ENCODE measurements at places on chromosomes 16 and 17.
A peak's percentile ranks its signal among the peaks of the same experiment; 100 is the strongest.

- DNase-seq: no peak
These were observed 13.2 kb upstream of the NAGPA start for GRCh38 chr16:5046914-5047313.

- no peak for DNase-seq
These were observed 126.7 kb downstream of the PITPNC1 start for GRCh38 chr17:67503739-67504138.

- no peak for DNase-seq
These were observed 2.9 kb downstream of the ABI3 start for GRCh38 chr17:49213399-49213798.

DNA sequence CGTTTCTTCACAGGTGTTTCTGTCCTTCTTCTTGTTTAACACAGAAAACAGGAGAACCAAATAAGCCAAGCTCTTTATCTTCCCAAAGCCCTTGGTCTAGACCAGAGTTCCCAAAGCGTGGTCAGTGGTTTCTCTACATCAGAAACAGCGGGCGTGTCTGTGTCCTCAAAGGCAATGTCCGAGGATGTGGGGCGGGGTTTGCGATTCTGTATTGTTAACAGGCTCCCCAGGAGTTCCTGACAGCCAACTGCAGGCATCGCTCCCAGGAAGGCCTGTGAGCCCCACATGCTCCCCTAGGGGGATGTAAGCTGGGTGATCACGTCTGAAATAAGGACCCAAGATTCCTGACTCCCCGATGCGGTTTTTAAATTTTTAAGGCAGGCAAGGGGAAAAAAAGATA is 28.4 kb upstream of the SLC25A19 start:
- no peak for DNase-seq

GRCh38 chr16:21952040-21952792 is 945 bp upstream of the UQCRC2 start:
- DNase-seq: peak; percentile 48

- DNase-seq: no peak
These were observed 5.2 kb downstream of the TMUB2 start for GRCh38 chr17:44191941-44192496.

DNA sequence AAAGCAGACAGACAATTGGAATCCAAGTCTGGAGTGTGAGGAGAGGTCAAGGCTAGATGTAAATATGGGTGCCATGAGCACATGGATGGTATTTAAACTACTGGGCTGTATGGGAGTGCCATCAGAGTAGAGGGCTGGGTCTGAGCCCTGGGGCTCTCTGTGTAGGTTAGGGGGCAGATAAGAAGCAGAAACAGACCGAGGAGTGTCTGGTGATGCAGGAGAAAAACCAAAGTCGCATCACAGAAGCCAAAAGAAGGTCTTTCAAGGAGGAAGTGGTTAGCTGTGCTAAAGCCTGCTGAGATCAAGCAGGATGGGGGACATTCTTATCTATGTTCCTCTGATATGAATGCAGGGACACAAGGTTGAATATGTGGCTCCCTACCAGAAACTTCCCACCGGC is 1.9 kb downstream of the TSEN54 start:
- no peak for DNase-seq

DNA sequence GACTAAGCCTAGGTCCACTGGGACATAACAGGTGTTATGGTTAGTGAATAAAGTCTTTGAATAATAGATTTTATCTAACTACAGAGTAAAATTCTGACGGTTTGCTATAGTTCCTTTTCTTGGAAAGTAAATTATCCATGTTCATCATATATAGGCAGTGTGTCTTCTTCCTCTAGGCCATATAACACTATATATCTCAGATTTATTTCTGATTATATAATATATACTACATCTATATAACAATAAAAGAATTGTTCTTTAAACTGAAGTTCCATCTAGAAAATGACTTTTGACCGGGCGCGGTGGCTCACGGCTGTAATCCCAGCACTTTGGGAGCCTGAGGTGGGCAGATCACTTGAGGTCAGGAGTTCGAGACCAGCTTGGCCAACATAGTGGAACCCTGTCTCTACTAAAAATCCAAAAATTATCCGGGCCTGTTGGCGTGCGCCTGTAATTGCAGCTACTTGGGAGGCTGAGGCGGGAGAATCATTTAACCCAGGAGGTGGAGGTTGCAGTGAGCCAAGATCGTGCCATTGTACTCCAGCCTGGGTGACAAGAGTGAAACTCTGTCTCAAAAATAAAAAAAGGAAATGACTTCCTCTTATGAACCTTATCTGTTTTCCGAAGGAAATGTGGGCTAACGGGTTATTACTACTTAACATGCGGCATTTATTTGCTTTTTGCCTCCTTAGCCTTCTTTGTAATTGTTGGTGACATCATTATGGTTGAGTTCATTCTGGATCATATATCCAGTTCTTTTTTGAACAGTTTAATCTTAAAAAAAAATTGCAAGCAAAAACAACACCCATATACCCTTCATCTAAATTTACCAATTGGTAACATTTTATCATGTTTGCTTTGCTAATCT is 29.2 kb downstream of the NOL11 start:
- no peak for DNase-seq

GRCh38 chr16:52366983-52367382 is 180.0 kb downstream of the TOX3 start:
- DNase-seq: no peak

DNA sequence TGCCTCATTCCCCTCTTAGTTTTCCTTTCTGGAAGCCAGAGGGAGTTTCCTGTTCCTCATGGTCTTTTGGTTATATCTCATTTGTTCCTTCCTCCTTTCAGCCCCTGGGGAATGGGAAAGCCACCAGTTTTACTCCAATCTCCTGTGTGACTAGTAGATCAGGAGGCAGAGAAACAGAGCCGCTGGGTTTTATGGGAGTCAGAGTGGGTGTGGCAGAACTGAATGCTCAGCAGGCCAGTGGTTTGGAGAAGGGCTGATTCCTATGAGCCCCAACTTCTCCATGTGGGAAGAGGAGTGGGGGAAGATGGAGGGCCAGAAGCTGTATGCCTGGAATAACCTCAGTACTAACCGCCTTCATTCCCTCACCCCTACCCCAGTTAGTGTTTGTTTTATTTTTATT is 4.1 kb downstream of the DNAH2 start:
- DNase-seq: no peak

GRCh38 chr16:81544261-81544660 is 99.7 kb downstream of the CMIP start:
- no peak for DNase-seq

GRCh38 chr17:933312-934073 is 46.1 kb downstream of the NXN start:
- DNase-seq: no peak

DNA sequence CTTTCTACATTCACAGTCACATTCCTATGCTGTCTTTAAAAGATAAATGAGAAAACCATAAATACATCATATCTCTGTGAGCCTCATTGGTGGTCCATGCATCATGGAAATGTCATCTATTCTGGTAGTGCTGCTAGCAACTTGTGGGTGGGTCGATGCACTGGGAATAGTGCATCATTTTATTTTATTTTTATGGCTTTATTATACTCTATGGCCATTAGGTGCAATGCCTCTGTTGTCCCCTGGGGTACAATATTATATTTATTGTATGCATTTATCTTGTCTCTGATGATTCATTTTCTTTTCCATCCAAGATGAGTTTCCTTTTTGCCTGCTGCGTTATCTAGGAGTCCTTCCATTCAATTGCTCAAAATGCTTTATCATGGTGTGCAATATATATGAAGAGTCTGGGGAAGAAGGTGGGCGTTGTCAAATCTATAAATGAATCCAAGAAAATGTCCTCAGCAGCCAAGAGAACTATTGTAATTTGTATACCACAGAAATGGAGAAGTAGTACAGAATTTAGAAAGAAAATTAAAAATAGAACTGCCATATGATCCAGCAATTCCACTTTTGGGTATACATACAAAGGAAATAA is 324.0 kb downstream of the KCNJ2 start:
- DNase-seq: no peak

DNA sequence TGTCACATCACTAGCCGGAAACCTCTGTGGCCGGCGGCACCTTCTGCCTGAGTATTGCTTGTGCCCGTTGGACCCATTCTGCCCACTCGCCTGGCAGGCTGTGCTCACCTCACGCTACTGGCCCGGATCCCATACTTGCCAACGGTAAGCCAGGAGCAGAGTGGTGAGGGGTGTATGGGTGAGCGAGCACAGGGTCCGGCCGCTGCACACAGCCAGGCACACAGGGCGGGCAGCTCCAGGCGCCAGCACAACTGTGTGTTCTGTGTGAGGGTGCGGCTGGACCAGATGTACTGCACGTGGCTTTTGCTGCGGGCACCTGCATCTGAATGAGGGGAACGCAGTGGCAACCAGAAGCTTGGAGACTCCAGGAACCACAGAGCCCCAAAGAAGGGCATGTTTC is 455.7 kb downstream of the CDH8 start:
- DNase-seq: no peak

DNA sequence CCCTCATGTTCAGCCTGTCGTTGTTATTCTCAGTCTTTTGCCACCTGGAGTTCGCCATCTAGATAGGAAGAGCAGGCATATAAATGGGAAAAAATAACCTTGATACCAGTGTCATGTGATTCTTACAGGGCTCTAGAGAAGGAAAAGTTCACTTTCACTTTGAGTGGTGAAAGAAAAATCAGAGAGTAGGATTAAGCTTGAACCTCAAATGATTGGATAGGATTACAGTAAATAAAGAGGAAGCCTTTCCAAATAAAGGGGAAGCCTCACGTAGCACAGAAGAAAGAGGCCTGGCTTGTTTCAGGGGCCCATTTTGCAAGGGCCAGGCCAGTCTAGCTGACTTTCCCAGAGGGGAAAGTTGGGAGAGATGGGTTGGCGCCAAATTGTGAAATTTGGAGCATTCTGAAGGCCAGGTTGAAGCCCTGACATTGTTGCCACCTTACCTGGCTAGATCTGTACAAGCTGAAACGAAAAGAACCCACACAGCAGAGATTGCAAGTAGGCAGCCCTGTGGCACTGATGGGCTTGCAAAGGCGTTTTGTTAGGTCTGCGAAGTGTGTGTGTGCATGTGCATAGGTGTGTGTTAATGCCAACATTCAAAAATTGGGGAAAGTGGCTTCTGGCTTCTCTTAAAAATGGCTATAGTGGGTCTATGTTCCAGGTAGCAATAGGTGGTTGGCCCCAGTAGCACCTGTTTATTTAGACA is 38.8 kb downstream of the TMC6 start:
- DNase-seq: no peak

DNA sequence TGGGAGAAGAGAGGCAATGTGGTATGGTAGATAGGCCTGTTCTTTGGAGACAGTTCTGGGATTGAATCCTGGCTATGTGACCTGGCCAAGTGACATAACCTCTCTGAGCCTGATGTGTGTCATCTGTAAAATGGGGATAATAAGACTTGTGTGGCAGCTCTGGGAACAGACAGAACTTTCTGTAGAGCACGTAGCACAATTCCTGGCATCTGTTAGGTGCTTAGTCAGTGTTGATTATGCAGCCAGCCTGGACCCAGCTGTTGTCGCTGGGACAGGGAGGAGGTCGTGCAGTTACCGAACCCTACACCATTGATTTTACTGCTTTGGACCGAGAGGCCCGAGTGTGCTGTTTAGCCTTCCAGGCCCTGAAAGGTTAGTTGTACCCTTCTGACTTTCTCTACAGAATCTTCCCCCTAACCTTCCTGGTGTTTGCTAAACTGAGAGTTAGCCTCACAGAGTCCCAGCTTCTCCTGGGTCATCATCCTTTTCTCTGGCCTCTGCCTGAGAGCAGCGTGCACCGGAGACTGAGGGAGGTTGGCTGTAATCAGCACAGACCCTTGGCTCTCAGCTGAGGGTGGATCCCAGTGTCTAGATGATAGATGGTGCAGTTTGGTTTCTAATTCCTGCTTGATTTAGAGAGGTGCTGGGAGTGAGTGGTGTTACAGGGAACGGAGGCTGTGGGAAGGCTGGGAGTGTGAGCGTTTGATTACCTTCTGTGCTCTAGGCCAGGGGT is 31.9 kb downstream of the MSI2 start:
- DNase-seq: no peak

DNA sequence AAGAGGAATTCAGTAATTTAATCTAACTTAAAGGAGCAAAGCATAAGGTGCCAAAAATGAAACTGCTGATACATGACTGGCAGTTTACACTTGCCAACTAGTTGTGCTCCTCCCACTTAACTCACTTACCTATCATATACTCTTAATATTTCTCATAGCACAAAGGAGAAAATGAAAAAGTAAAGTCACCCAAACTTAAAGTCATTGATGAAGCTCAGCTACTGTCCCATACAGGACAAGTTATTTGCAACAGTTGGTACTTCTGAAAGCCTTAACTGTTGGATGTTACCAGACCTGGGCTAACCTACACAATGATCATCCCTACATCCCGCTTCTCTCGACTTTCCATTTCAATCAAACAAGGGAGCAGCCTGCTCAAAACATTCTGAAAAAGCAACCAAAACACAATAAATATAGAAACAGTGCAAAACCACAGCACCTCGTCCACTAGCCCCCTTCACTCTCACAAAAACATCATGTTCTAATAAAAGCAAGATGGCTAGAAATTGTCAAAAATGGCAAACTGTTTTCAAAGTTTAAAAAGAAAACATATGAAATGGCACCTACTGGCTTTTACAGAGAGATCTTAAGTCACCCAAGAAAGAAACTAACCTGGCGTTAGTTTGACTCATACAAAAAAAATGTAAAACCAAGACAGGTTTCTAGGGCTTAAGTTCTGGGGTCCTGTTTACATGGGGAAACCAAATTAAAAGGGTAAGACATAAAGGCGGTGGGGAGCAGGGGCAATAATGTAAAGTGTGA is 868 bp downstream of the MED13 start:
- no peak for DNase-seq

GRCh38 chr17:75942473-75942872 is 1.6 kb upstream of the FBF1 start:
- DNase-seq: no peak

DNA sequence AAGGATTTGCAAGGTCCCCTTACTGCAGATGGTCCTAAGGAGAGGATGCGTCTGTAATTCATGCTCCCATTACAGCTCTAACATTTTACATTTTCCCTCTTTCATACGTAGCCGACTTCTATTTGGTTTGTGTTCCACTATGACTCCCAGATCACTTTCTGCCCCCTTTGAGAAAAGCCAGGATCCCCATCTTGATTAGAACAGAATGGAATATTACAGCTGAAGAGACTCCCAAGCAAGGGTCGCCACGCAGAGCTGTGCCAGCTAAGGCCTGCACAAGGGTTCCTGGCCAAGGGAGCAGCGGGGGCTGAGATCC is 3.4 kb upstream of the CDT1 start:
- no peak for DNase-seq

DNA sequence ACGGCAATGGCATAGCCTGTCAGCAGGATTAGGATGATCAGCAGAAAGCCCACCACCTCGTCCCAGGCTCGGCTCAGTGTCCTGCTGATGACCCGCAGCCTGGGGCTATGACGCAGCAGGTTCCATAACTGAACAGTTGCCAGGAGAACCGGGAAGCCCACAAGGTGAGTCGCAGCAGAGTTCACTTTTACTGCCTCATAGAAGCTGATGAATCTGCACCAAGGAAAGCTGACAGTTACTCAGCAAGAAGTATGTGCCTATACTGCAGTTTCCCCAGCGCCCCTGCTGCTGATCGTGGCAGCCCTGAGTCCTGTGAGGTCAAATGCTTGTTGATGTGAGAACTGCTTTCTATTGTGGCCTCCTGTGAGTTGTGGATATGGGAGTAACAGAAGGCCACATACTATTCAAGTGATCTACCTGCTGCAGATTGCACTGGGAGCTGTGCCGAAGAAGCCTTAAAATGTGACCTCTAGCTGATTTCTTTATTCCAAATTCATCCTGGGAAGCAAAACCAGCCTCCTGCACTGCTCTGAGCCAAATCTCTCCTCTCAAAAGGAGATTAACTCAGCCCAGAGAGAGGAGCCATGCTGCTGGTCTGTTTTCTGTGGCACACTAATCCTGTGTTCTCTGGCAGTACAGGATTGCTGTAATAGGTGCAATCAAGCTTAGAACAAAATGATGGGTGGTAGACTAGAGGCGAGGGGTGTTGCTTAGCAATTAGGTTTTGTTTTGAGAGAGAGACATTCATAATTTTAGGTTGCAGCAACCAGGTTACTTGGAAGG is 38.8 kb downstream of the IST1 start:
- DNase-seq: no peak

Measured in neural crest cell (in vitro differentiated cells).